Cardiac muscle cell (in vitro differentiated cells and primary cell): ENCODE measurements at places on chromosomes 6 and 20.
A peak's percentile ranks its signal among the peaks of the same experiment; 100 is the strongest.

DNA sequence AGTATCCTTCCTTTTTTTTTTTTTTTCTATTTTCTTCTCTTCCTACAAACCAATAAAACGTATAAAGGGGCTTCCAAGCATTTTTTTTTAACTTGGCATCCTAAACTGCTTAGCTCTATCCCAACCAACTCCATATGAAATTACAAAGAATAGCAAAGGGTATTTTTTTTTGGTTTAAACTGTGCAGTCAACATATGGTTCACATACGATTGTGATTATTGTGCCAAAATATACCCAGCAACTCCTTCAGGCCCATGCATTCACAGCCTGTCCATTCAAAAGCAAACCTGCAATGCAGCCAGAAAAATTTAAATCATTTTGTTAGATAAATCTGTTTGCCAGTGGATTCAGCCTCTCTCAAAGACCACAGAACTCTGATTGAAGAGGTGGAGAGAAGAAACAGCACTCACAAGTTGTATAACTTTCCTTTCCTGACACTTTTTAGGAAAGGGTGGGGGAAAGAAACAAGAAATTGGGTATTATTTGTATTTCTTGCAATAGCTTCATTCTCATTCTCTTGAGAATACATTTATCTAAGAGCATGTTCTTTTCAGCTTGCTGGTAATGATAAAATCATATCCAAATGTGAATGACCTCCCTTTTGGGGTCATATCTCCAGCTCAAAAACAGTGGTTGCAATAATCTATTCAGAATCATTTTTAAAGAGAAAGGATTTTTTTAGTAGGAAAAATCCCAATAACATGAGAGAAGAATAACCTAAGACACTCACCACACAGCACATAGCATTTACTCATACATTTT is 701.3 kb upstream of the CHD6 start:
- DNase-seq, result no peak
- no peak overlapping the region for H3K27ac ChIP-seq
- no peaks in the 10 kb centered on the region for H3K4me1 ChIP-seq
- H3K4me3 ChIP-seq, result no peak overlapping the region

- peak overlapping the region; percentile 54 for H3K4me3 ChIP-seq
- H3K27ac ChIP-seq, result no peak overlapping the region
- H3K36me3 ChIP-seq, result no peaks in the 10 kb centered on the region
These were observed 143.6 kb upstream of the ZNF184 start for GRCh38 chr6:27616328-27617045.

GRCh38 chr6:166999145-166999883 is at the start of gene CEP43:
TSS of gene CEP43 (plus strand) at chr6:166999397. CDS start at chr6:166999413, 16 bp downstream.
- H3K27me3 ChIP-seq, result no peaks in the 10 kb centered on the region
- H3K4me1 ChIP-seq, result peaks cover 10% of the 10 kb centered on the region
- H3K4me3 ChIP-seq, result peak within 1 kb of the TSS; percentile 88
- H3K36me3 ChIP-seq, result no peaks in the 10 kb centered on the region

- peaks cover 19% of the 10 kb centered on the region for H3K36me3 ChIP-seq
- no peaks in the 10 kb centered on the region for H3K4me1 ChIP-seq
- H3K4me3 ChIP-seq, result no peak overlapping the region
- no peak overlapping the region for H3K27ac ChIP-seq
These were observed 15.4 kb upstream of the MYLK2 start for GRCh38 chr20:31803552-31804291.

DNA sequence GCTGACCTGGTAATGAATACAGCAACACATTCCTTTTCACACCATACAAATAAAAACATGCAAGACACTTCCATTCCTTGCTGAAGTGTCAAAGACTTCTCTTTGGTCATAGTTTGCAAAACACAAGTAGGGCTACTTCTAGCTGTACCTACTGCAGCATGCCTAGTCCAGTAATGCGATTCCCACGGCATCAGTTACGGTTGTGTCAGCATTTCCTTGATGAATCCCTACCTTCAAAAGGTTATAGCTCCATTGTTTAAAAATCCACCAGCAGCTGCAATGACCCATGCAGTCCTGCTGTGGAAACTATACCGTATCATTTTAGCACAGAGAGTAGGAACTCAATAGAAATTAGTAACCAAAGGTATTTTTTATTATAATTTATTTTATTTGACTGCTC is 1371.5 kb downstream of the EPHA7 start:
- peak; percentile 25 for DNase-seq
- no peaks in the 10 kb centered on the region for H3K36me3 ChIP-seq
- peak overlapping the region; percentile 77 for H3K27ac ChIP-seq

DNA sequence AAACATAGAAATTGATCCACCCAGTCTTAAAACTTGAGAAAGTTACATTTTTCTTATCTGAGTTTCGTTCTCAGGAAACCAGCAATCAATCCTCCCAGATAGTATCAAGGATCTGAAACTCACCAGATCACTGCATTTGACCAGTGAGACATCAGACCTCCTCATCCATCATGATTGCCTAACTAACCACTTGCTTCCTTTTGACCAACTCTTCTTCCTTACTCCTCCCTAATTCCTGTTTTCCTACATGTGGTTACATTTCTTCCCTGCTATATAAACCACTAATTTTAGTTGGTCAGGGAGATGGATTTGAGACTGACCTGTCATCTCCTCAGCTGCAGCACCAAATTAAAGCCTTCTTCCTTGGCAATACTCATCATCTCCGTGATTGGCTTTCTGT is 357.1 kb upstream of the POU3F2 start:
- H3K27ac ChIP-seq, result no peak overlapping the region
- no peak for DNase-seq
- no peaks in the 10 kb centered on the region for H3K4me1 ChIP-seq
- H3K4me3 ChIP-seq, result no peak overlapping the region
- no peaks in the 10 kb centered on the region for H3K36me3 ChIP-seq

GRCh38 chr20:51121901-51122412 is 99.0 kb upstream of the KCNG1 start:
- DNase-seq, result no peak
- no peak overlapping the region for H3K27ac ChIP-seq
- H3K4me3 ChIP-seq, result no peak overlapping the region
- H3K36me3 ChIP-seq, result no peaks in the 10 kb centered on the region
- H3K27me3 ChIP-seq, result no peaks in the 10 kb centered on the region
- H3K4me1 ChIP-seq, result peaks cover 9% of the 10 kb centered on the region

GRCh38 chr6:98823428-98824161 is 10.8 kb upstream of the POU3F2 start:
- no peak overlapping the region for H3K27ac ChIP-seq
- peaks cover 70% of the 10 kb centered on the region for H3K27me3 ChIP-seq
- no peaks in the 10 kb centered on the region for H3K36me3 ChIP-seq
- peak overlapping the region; percentile 37 for H3K4me3 ChIP-seq

GRCh38 chr6:2387445-2387844 is 142.0 kb upstream of the GMDS start:
- no peak overlapping the region for H3K27ac ChIP-seq
- no peaks in the 10 kb centered on the region for H3K27me3 ChIP-seq
- DNase-seq, result no peak
- H3K36me3 ChIP-seq, result no peaks in the 10 kb centered on the region
- no peak overlapping the region for H3K4me3 ChIP-seq
- H3K4me1 ChIP-seq, result no peaks in the 10 kb centered on the region

DNA sequence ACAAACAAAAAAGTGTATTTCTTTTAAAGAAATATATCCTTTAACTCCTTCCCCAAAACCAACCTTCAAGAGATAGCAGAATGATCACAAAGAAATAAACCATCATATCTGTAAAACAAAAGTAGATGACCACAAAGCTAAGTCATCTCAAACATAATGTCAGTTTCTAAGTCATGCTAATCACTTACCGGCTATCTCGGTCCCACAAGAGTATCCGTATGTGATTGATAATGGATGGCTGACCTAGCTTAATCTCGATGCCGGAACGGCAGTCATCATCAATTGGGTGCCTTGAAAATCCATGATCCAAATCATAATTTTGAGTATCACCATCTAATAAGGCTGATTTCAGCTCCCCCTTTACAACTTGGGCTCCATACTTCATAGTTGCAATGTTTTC is 59.7 kb downstream of the BTBD9 start:
- no peak overlapping the region for H3K4me3 ChIP-seq
- H3K27me3 ChIP-seq, result no peaks in the 10 kb centered on the region
- H3K36me3 ChIP-seq, result no peaks in the 10 kb centered on the region
- H3K4me1 ChIP-seq, result no peaks in the 10 kb centered on the region

- H3K36me3 ChIP-seq, result no peaks in the 10 kb centered on the region
- no peak overlapping the region for H3K27ac ChIP-seq
- peak overlapping the region; percentile 12 for H3K4me3 ChIP-seq
- peaks cover 100% of the 10 kb centered on the region for H3K27me3 ChIP-seq
- H3K4me1 ChIP-seq, result peaks cover 27% of the 10 kb centered on the region
- DNase-seq, result peak; percentile 46
These were observed 38.7 kb downstream of the NCR2 start for GRCh38 chr6:41373919-41374617.

DNA sequence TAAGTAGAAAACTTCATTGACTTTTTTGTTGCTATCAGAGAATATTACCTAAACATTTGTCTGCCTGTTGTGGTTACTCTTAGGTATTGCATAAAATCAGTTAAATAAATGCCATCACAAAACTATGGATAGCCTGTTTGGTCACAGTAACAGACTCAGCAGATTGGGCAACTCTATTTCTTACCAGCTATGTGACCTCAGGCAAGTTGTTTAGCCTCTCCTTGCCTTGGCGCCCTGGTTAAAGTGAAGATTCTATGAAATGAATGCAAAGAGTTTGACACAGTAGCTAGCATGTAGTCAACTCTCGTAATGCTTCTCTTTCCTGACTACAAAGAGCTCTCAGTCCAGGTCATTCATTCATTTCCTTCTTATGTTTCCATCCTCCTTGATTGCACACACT is 82.5 kb upstream of the ID4 start:
- no peaks in the 10 kb centered on the region for H3K36me3 ChIP-seq
- DNase-seq, result no peak
- peaks cover 5% of the 10 kb centered on the region for H3K4me1 ChIP-seq
- no peaks in the 10 kb centered on the region for H3K27me3 ChIP-seq
- no peak overlapping the region for H3K4me3 ChIP-seq

GRCh38 chr6:130381459-130382380 is 15.9 kb downstream of the TMEM200A start:
- no peak overlapping the region for H3K27ac ChIP-seq
- no peak overlapping the region for H3K4me3 ChIP-seq
- H3K27me3 ChIP-seq, result no peaks in the 10 kb centered on the region
- H3K36me3 ChIP-seq, result no peaks in the 10 kb centered on the region
- DNase-seq, result no peak
- H3K4me1 ChIP-seq, result no peaks in the 10 kb centered on the region

- no peak for DNase-seq
- H3K4me3 ChIP-seq, result no peak overlapping the region
- H3K36me3 ChIP-seq, result no peaks in the 10 kb centered on the region
- no peaks in the 10 kb centered on the region for H3K27me3 ChIP-seq
These were observed 70.9 kb downstream of the SCAND1 start for GRCh38 chr20:35883336-35883777.

GRCh38 chr20:63433756-63434531 is 38.5 kb downstream of the KCNQ2 start:
- H3K4me3 ChIP-seq, result no peak overlapping the region
- H3K4me1 ChIP-seq, result no peaks in the 10 kb centered on the region
- H3K36me3 ChIP-seq, result no peaks in the 10 kb centered on the region
- no peak overlapping the region for H3K27ac ChIP-seq
- DNase-seq, result no peak

GRCh38 chr6:31897612-31898382 is at the start of gene EHMT2:
TSS of gene EHMT2 (minus strand) at chr6:31897698. CDS start at chr6:31897677, 21 bp downstream.
- peaks cover 29% of the 10 kb centered on the region for H3K36me3 ChIP-seq
- peak; percentile 90 for DNase-seq
- peak within 1 kb of the TSS; percentile 73 for H3K27ac ChIP-seq
- peak within 1 kb of the TSS; percentile 100 for H3K4me3 ChIP-seq

GRCh38 chr6:73236144-73236750 is 11.0 kb upstream of the KHDC1L start:
- no peak for DNase-seq
- H3K27ac ChIP-seq, result no peak overlapping the region
- no peaks in the 10 kb centered on the region for H3K36me3 ChIP-seq
- no peaks in the 10 kb centered on the region for H3K4me1 ChIP-seq
- no peaks in the 10 kb centered on the region for H3K27me3 ChIP-seq

- DNase-seq, result peak; percentile 22
- no peak overlapping the region for H3K27ac ChIP-seq
- no peak overlapping the region for H3K4me3 ChIP-seq
These were observed 68.2 kb downstream of the TBX18 start for GRCh38 chr6:84696166-84696565.

DNA sequence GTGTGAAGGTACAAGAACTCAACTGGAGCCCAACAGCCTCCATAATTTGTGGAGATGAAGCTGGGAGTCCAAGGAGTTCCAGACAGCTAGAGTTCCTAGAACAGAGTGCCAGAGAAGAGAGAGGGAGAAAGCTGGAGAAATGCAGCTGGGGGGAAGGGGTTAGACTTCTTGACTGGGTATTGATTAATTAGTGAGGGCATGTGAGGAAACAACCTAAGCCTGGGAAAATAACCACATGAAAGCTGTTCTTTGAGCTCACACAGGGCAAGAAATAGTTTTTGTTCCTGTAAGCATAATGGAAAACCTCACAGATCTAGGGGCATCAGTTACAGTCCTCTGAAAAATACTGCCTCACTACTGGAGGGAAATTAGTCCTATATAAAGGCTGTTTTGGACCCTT is 230.5 kb upstream of the FKBP1C start:
- no peaks in the 10 kb centered on the region for H3K4me1 ChIP-seq
- H3K4me3 ChIP-seq, result no peak overlapping the region
- DNase-seq, result no peak
- no peaks in the 10 kb centered on the region for H3K36me3 ChIP-seq
- no peaks in the 10 kb centered on the region for H3K27me3 ChIP-seq

GRCh38 chr6:71537717-71538116 is 249.1 kb downstream of the OGFRL1 start:
- DNase-seq, result no peak
- no peak overlapping the region for H3K27ac ChIP-seq
- H3K4me3 ChIP-seq, result no peak overlapping the region
- H3K36me3 ChIP-seq, result no peaks in the 10 kb centered on the region
- H3K27me3 ChIP-seq, result no peaks in the 10 kb centered on the region

- no peak for DNase-seq
- H3K27me3 ChIP-seq, result no peaks in the 10 kb centered on the region
- H3K36me3 ChIP-seq, result no peaks in the 10 kb centered on the region
- no peak overlapping the region for H3K27ac ChIP-seq
- H3K4me1 ChIP-seq, result no peaks in the 10 kb centered on the region
These were observed 1044.7 kb downstream of the KIF16B start for GRCh38 chr20:15528391-15529111.

DNA sequence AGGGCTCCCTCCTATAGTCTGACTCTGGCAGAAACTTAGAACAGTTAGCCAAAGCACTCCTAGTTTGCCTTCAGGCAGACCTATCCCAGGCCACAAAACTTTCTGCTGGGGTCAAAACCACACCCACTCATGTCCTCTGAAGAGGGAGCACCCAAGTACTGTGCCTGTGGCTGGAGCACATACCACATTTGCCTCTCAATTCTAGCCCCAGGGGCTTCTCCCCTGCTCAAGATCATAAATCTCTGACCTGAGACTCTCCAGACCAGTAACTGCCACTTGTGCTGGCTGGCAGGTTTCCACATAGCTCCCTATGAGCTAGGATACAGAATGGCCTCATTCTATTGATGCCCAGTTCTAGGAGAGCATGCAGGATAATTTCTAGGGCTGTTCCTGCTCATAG is 781.0 kb downstream of the EYS start:
- H3K27me3 ChIP-seq, result no peaks in the 10 kb centered on the region
- no peak overlapping the region for H3K27ac ChIP-seq
- no peak overlapping the region for H3K4me3 ChIP-seq

GRCh38 chr6:11552442-11552841 is 14.9 kb downstream of the TMEM170B start:
- no peaks in the 10 kb centered on the region for H3K36me3 ChIP-seq
- no peak overlapping the region for H3K4me3 ChIP-seq
- H3K27me3 ChIP-seq, result no peaks in the 10 kb centered on the region
- H3K4me1 ChIP-seq, result no peaks in the 10 kb centered on the region
